ENCODE measurements at places on chromosomes 16 and 17.

DNA sequence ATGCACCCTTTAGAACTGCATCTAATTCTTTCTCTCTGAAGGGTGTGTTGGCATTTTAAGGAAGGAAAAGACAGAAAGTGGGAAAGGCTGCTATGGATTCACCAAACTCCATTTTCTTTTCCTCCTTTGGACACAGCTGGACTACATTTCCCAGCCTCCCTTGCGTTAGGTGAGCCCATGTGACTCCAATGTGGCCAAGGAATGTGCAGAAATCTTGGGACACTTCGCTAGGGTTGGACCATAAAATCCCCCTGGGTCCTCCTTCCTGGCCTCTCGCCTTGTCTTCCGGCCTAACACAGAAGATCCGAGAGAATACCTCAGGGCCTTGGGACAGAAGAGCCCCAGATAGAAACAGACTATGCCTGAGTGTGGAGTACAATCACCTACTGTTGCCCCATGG lies 56.3 kb downstream of the ABCC12 start:
- no peak for DNase-seq

- no peak for DNase-seq
Measured at GRCh38 chr16:57341062-57341440, 17.5 kb upstream of the CCL22 start.

DNA sequence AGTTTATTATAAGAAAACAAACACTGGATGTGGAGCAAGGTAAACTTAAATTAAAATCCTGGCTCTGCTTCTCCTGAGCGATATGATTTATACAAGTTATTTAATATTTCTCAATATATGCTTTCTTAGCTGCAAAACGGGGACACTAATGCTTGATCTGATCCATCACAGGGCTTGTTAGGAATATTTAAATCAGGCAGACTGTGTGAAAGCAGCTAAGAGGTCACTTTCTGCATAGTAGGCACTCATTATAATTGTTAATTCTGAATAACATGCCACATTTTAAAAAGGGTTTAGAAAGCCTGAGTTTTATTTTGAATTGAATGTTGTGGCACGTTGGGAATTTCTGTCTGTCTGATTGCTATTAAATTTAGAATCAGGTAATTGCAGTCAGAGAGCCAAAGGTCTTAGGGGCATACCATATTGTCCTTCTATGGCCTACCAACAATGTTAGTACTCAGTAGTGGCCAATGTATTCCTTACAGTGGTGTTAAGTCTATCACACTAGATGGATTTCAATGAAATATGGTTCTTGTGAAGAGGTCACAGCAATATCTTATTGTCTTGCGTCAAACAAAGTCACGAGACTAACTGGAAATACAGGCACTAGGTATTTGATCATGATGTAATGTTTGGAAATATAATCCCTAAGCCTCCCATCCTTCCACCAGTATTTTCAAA lies 890.0 kb upstream of the CDH8 start:
- no peak for DNase-seq

DNA sequence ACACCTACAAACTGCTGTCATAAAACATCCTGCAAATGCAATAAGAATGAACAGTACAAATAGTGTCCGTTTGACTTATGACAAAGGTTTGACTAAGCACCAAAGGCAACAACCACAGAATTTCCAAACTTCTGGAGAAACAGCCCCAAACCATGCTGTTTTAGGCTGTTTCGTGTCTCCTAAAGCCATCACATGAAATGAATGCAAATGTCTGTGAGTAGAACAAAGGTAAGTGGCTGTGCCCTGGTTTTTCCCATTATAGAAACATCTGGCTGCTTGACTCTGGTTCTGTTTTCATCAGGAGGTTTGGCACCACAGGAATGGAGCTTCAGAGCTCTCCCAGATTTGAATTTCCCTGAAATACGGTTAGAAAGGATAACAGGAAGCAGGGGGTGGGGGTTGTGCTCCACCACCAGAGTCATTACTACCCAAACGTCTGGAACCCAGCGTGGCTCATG lies 4.6 kb upstream of the EMP2 start:
- no peak for DNase-seq

DNA sequence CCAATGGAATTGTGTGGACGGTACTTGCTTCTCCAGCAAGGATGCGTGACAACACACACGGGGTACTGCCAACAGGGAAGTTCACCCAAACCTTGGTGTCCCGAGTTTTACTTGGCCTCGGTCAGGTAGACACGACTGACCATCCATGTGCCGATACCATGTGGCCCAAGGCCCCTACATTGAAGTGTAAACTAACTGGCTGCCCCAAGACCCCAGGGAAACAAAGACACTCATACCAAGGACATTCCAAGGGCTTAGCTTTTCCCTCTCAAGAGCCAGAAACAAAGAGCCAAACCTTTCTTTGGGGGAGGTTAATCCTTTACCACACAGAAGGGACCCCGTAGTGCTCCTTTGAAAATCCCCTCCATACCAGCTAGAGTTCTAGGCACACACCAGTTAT lies 215.9 kb upstream of the TNRC6C start:
- no peak for DNase-seq

DNA sequence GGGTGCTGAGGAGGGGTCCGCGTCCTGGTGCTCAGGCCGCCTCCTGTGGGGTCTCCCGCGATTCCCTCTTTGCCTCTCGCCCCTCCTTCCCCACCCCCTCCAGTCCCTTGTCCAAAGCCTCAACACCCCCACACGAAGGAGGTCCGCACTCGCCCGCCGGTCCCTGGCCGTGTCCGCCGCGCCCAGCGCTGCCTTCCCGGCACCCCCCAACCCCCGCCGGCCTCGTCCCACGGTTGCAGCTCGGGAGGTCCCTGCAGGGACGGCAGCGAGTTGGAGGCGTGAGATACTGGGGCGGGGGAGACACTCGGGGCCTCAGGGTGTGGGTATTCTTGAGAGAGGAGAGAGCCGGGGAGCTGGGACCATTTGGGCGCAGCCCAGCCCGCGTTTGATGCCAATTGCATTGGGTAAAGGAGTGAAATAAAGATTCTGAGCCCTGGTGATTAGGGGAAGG lies 468 bp downstream of the FLYWCH2 start:
- DNase-seq, result no peak

GRCh38 chr17:40436636-40437035 lies 6.6 kb upstream of the IGFBP4 start:
- DNase-seq, result no peak

DNA sequence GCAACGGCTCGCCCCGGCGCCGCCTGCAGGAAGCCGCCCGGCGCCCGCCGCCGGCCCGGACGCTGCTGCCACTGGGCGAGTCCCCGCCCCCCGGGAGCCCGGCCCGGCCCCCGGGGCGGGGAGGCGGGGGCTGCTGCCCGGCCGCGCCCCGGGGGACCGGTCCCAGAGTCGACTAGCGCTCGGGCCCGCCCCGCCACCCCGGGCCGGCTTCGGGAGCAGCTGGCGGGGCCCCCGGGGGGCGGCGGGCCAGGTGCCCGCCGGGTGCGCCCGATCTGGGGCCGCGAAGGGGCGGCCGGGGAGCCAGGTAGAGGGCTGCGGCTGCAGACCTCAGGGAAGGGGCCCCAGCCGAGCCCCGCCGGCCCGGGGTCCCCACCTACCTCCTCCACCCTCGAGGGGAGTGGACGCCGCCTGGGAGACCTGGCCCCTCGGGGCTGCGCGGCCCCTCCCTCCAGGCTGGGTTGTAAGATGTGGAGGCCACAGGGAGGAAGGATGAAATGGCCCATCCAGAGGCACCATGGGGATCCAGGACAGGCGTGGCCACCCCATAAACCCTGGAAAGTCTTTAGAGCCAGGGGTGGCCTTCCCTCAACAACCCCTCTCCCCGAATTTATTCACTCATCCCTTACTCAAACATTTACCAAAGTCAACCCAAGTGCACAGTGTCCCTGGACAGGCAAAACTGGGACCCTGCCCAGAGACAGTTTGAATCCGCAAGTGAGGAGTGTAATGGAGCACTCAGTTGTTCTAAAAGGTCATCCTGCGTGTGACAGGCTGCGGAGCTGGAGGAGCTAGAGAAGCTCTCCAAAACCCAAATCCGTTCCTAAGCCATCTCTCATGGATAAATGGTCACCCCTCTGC lies at the start of gene CDYL2:
CDYL2 (minus strand) TSS at position 73 of the 858 bp plus-strand sequence. CDS start 425 bp downstream, outside the sequence.
- DNase-seq, result peak; percentile 53

GRCh38 chr17:59413014-59413766 lies 81.7 kb downstream of the YPEL2 start:
- no peak for DNase-seq

- DNase-seq, result no peak
Measured at GRCh38 chr16:73879621-73880020, 417.0 kb upstream of the PSMD7 start.

Data from CD4-positive, alpha-beta T cell treated with Interleukin-17A for 1 hour (primary cell).